K562 (cell line): ENCODE measurements at places on chromosomes 6 and 20. TPM values are rescaled to one million over a fixed set of nuclear protein-coding genes. Genes with fewer than 3 reads are reported as not detected.

DNA sequence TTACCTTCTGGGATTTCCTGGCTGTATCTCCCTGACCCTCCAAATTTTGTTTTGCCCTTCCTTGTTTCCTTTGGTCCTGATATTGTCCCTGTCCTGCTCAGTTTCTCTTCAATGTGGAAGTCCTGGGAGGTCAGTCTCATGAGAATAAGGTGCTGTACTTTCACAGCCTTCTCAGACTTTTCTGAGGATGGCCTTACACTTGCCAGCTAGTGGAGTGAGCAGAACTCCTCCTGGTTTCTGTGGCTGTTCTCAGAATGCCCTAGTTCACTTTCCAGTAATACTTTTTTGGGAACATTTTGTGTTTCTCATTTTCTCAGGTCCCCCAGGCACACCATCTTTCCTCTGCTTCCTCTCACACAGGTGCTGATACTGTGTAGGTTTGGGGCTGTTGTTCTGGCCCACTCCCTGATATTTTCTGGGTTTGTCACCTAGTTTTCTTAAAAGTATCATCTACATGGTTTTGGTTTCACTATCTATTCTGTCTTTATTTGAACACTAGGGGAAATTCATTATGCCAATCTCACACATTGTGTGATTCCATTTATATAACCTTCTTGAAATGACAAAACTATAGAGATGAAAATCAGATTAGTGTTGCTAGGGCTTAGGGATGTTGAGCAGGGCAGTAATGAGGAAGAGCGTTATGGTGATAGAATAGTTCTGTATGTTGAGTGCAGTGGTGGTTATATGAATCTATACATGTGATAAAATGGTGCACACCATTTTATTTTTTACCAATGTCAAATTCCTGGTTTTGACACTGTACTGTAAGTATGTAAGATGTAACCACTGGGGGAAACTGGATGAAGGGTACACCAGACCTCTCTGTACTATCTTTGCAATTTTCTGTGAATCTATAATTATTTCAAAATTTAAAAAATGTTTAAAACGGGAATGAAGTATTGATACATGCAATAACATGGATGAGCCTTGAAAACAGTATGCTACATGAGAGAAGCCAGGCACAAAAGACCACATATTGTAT lies 27.2 kb upstream of the BRPF3 start:
- no peak for DNase-seq
- H3K4me3 ChIP-seq = no peak overlapping the region
- H3K36me3 ChIP-seq = no peaks in the 10 kb centered on the region
- no peaks in the 10 kb centered on the region for H3K4me1 ChIP-seq
- no peak overlapping the region for H3K27ac ChIP-seq

The LY6G5B gene
- 18.4 and 24.6 TPM in 2 replicates for total RNA-seq

GRCh38 chr6:122416825-122417224 lies 17.4 kb downstream of the HSF2 start:
- H3K4me1 ChIP-seq = no peaks in the 10 kb centered on the region
- DNase-seq = no peak
- no peak overlapping the region for H3K4me3 ChIP-seq
- H3K36me3 ChIP-seq = peaks cover 90% of the 10 kb centered on the region
- H3K27ac ChIP-seq = no peak overlapping the region

DNA sequence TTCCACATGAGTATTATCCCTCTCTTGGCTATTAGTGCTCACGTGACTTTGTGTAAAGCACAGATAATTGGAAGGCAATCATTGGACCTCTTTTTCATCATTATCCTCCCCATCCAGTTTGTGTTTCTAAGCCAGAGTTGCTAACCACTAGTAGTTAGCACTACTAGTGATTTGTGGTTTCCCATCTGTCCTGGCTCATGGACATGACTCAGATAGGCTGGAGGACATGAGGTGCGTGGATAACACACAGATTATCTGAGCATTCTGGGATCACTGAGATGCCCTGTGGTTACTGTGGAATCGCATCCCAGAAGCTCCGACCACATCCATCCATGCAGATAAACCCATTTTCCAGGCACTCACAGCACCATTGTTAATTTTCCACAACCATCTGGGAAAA lies 123.8 kb upstream of the NAA20 start:
- peaks cover 13% of the 10 kb centered on the region; the same call in 1 of the 2 replicates for H3K27me3 ChIP-seq
- H3K4me1 ChIP-seq = no peaks in the 10 kb centered on the region
- H3K4me3 ChIP-seq = no peak overlapping the region
- H3K27ac ChIP-seq = no peak overlapping the region
- H3K36me3 ChIP-seq = no peaks in the 10 kb centered on the region

DNA sequence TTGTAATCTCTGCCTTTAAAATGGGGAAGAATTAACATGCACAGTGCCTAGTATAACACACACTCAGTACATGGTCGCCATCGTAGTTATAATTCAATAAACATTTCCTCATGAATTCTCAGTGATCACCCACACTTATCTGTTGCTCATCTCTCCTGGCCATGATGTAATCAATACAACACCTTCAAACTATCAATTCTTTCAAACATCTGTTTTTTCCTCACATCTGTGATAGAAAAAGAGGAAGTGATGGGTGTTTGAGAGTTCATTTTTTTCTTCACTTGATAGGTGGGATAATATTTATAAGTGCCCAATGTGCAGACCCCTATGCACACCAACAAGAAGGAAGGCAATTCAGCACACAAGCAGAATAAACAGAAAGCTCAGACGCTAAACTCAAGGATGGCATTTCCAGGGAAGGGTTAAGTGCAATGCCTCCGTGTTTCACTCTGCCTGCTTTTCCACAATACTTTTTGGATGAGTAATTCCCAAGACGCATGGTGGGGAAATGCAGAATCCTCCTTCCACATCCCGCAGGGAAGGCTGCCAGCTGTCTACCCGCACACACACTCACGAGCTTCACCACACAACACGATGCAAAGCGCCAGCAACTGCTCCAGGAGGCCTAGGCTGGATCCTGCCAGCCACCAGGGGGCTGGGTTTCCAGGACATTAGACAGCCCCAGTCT lies 100.3 kb downstream of the GMPR start:
- no peaks in the 10 kb centered on the region for H3K36me3 ChIP-seq
- no peaks in the 10 kb centered on the region; the same call in 1 of the 2 replicates for H3K27me3 ChIP-seq
- no peak overlapping the region for H3K27ac ChIP-seq
- H3K4me3 ChIP-seq = no peak overlapping the region

DNA sequence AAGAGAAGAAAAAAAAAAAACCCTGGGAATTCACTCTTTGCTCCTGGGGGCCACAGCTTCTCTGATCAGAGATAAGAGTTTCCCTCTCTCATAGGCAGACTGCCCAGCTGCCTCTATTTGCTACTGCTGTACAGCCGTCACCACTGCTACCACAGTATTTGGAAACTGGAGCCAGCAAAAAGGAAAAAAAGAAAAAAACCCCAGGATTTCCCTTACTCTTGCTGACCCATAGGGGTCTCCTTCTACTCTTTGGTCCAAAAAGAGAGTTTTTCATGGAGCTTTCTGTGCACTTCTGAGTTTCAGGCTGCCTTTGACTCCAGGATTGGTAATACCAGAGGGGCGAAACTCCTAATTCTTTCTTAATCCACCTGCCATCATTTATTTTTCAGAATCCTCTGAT lies 89.7 kb downstream of the MDGA1 start:
- H3K4me1 ChIP-seq = no peaks in the 10 kb centered on the region
- peaks cover 45% of the 10 kb centered on the region for H3K27me3 ChIP-seq
- no peak overlapping the region for H3K27ac ChIP-seq
- DNase-seq = no peak
- no peak overlapping the region for H3K4me3 ChIP-seq

DNA sequence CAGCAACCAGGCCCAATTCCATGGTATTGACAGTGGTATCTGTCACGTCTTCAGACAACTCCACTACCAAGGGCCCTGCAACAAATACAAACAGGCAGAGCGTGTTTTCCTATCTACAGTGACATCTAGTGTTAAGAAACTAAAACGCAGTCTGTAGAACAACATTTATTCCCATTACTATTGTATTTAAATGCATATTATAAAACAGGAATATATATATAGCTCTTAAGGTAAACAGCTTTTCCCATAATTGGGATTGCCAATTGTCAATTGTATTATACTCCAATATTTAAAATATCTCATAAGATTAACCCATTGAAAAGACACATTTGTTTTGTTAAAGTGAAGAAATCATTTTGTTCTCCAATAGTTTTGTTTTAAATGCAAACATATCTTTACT lies 97.2 kb downstream of the KIF16B start:
- H3K4me3 ChIP-seq = no peak overlapping the region
- peak; percentile 49 for DNase-seq
- H3K27ac ChIP-seq = no peak overlapping the region
- H3K27me3 ChIP-seq = no peaks in the 10 kb centered on the region

- peaks cover 6% of the 10 kb centered on the region; the same call in 2 of the 3 replicates for H3K27me3 ChIP-seq
- DNase-seq = peak; percentile 60
- no peak overlapping the region for H3K27ac ChIP-seq
- H3K4me3 ChIP-seq = no peak overlapping the region; the same call in 1 of the 2 replicates
- peaks cover 9% of the 10 kb centered on the region for H3K4me1 ChIP-seq
- no peaks in the 10 kb centered on the region for H3K36me3 ChIP-seq
Measured at GRCh38 chr20:2688041-2688591, 4.5 kb upstream of the EBF4 start.

The RBM24 gene
- not detected in 2 replicates for total RNA-seq

The WRNIP1 gene
- 43.6 and 48.6 TPM in 2 replicates for total RNA-seq

DNA sequence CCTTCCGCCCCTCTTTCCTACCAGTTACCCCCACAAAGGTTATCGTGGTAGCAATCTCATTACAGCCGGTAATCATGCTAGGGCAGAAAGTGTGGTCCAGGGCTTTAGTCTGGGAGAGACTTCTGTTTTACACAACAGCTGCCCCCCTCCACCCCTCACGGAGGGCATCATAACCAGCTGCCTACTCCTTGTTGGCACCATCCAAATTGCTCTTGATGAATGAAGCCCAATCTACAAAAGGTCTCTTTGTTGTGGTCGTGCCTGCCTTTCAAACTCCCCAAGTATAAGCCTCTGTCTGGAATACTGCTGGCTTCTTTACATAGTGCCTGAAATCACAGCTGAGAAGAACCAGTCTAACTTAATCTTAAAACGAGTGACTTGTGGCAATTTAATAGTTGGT lies 157.9 kb downstream of the INSM1 start:
- DNase-seq = no peak
- H3K4me1 ChIP-seq = no peaks in the 10 kb centered on the region
- no peak overlapping the region for H3K27ac ChIP-seq
- no peak overlapping the region for H3K4me3 ChIP-seq

GRCh38 chr20:7741866-7742265 lies 198.4 kb downstream of the HAO1 start:
- no peak overlapping the region for H3K27ac ChIP-seq
- no peak overlapping the region for H3K4me3 ChIP-seq
- H3K27me3 ChIP-seq = no peaks in the 10 kb centered on the region
- no peaks in the 10 kb centered on the region for H3K36me3 ChIP-seq

DNA sequence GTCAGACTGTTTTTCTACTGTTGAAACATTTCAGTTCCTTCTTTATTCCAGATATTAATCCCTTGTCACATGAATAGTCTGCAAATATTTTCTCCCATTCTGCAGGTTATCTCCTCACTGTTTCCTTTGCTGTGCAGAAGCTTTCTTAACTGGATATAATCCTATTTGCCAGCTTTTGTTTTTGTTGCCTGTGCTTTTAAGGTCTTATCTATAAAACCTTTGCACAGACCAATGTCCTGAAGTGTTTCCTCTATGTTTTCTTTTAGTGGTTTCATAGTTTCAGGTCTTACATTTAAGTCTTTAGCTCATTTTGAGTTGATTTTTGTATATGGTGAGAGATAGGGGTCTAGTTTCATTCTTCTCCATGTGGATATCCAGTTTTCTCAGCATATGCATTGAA lies 19.2 kb downstream of the NCOA6 start:
- H3K27ac ChIP-seq = no peak overlapping the region
- H3K4me3 ChIP-seq = no peak overlapping the region
- no peaks in the 10 kb centered on the region for H3K36me3 ChIP-seq
- H3K4me1 ChIP-seq = peaks cover 6% of the 10 kb centered on the region; the same call in 2 of the 3 replicates
- DNase-seq = no peak
- H3K27me3 ChIP-seq = no peaks in the 10 kb centered on the region

DNA sequence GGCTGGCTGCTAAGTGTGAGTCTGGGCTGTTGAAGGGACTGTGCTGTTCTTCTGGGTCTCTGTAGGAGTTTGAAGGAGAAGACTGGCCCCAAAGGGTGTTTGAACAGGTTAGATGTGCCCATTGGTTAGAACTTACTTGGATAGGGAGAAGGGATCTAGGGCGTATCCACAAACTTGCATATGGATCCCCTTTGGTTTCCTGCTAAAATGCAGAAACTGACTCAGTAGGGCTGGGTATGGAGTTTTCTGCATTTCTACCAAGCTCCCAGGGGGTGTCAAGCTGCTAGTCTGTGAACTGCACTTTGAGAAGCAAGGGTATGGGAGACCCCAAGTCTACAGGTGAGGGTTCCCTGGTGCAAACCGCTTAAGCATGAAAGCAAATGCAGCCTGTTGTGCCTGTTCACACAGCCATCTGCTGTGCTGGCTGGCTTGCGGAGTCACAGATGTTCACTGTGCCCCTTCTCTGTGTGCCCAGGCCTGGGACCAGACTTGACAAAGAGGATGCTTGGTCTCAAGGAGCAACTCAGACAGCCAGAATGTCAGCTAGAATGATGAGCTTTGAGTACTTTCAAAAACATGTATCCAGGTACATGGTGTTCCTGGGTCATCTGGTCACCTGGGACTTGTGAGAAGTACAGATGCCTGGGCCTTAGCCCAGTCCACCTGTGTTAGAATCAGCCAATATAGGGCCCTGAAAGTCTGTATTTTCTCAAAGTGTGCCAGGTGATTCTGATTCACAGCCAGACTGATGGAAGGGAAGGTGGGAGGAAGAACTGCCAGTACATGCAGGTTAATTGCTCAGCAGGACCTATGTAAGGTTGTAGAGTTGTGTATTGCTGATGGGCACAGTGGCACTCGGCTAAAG lies 7.4 kb downstream of the PPP1R16B start:
- peaks cover 4% of the 10 kb centered on the region; the same call in 1 of the 2 replicates for H3K4me1 ChIP-seq
- no peaks in the 10 kb centered on the region for H3K36me3 ChIP-seq
- H3K4me3 ChIP-seq = no peak overlapping the region
- no peak for DNase-seq

DNA sequence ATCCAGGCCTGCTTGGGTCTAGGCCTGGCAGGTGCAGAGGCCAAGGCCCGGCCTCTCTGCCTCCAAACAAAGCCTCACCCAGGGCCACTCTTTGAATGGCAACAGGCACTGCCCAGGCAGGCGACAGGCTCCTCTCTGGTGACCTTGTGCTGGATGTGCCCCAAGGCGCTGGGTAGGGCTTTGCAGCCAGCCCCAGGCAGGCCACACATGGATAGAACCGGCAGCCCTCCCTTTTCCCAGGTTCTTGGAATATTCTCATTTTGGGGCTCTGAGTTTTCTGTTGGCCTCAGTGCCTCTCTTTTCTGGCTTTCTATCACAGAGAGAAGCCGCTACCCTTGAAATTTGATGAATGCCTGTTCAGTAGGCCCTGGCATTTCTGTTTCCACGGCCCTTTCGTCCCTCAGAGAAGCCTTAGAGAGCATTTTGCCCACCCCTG lies 18.9 kb downstream of the PKIG start:
- H3K27ac ChIP-seq = no peak overlapping the region
- H3K36me3 ChIP-seq = no peaks in the 10 kb centered on the region
- no peak overlapping the region for H3K4me3 ChIP-seq

The SRMS gene
- not detected in 2 replicates for total RNA-seq
